IPS DF 6.9 (cell line): ENCODE measurements at places on chromosomes 7 and 10.
A peak's percentile ranks its signal among the peaks of the same experiment; 100 is the strongest.

- DNase-seq, result no peak
Observed at GRCh38 chr7:66310620-66311019, 105.5 kb downstream of the TPST1 start.

GRCh38 chr7:5700391-5700985 is 81.0 kb downstream of the RNF216 start:
- no peak for DNase-seq

GRCh38 chr7:24979470-24979862 is 512 bp downstream of the OSBPL3 start:
- no peak for DNase-seq

DNA sequence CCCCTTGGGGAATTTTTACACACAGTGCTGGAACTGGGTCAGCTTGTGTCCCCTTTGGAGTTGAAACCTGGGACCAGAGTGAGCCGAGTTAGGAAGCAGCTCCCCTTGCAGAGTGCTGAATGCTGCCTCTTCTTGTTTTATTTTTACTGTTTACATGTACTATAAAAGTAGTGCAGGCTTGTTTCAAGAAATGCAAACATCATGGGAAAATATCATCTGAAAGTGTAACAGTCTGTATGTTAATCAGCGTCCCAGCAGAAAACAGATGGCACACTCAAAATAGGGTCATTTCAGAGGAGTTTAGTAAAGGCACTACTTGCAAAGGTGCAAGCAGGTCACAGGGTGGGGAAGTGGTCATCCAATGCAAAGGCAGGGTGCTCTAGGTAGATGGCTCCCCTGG is 30.1 kb downstream of the CXCL12 start:
- no peak for DNase-seq

DNA sequence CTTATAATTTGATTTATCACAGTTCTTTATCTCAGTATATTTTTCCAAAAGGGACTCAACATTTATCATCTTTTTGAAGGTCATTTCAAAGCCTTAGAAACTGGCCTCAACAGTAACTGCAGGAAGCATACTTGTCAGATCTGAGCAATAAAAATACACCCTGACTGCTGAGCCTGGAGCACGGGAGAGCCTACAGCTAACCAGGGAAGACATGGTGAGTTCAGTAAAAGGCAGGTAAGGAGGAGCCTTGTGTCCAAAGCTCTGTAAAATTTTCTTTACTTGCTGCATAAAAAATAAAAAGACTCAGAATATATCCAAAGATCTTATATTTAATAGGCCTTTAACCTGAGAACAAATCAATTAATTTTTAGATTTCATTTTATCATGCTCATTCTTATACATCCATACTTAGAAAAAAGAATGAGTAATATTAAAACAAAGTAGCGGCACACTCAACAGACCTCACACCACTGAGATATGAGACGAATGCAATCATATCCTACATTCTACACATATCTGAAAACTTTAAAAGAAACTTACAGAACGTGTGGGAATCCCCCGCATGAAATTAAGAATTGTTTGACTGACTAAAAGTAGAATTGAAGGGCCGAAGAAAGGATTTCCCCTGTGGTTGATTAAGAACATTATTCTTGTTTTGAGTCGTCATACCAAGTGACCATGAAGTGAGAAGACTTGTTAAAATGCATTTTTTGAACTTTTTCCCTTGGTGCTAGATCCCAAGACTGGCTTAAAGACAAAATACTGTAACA is 296.4 kb upstream of the MKLN1 start:
- DNase-seq, result no peak

- DNase-seq, result no peak
Observed at GRCh38 chr7:101823096-101823495, 5.7 kb downstream of the CUX1 start.

GRCh38 chr10:66535439-66535838 is 390.4 kb upstream of the LRRTM3 start:
- DNase-seq, result no peak

DNA sequence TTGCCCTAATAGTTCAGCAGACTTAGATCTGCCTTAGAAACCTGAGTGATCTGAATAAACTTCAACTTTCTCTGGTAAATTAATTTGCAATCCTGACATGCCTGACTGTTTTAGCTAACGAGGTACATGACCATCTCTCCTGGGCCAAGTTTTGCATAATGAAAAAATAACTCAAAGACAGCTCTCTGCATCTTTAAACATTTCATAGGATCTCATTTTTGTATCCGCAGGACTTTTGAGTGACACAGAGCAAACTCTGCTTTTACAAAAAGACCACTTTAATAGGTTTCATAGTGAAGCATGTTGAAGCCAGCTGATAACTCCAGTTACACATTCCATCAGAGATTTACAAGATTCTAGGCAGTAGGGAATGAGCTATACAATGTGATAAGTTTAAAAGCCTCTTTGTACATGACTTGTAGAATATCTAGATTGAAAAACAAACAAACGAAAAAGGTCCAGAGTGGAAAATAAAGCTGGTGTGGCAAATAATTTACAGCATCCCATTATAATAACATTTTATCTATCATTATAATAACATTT is 2.1 kb downstream of the PRKG1 start:
- DNase-seq, result no peak

- no peak for DNase-seq
Observed at GRCh38 chr10:46525177-46525823, 31.2 kb downstream of the GPRIN2 start.

DNA sequence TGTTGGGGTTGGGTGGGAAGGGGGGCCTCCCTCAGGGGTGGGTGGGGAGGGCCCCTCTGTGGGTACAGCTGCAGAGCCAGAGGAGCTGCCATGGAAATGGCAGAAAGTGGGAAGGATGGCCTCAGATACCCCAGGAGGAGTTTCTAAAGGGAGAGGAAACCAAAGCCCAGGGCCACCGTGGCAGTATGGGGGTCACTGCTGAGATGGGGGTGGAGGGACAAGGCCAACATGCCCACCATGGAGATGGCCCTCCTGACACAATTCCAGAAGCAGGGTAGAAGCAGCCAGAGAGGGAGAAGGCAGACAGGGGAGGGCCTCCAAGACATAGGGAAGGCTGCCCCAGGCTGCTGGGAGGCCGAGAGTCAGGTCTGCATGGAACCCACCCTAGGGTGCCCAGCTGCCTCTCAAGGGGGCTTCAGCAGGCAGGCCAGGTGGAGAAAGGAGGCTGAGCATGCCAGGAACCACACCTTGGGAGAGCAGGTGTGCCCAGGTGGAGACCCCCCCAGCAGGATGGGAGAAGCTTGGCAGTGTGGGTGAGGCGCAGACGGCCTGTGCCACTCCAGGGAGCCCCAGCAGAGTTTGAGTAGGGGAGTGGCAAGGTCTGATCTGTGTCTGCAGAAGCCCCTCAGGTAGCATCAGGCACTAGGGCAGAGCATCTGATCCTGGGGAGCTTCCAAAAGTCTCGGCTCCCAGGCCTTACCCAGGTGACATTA is 146.8 kb downstream of the ARHGAP22 start:
- DNase-seq, result no peak

DNA sequence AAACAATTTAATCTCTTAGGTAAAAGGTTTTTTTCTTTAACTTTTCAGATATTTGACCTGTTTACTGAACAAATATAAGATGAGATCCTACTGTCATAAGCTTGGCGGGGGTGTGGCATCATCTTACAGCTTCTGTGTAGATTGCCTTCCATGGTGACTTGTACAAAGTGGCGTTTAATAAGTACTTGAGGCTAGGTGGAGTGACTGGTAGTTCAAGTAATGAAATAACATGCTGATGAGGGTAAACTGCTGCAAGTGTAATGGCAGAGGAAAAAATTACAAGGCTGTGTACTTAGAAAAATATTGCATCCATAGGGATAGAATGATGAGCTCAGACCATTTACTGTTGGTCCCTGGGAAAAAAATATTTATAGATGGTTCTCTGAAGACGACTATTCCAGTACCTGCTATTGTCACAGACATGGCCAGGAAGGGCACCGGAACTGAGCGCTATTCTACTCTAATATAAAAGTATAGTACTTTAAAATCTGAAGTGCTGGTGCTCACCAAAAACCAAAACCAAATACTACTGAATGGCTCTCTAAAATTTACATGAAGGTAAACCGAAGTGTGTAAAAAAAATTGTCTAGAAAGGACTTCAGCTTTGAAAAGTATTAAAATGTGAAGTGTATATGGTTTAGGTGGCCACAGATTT is 42.4 kb downstream of the DNAH11 start:
- no peak for DNase-seq

- DNase-seq, result no peak
Observed at GRCh38 chr7:131950758-131951157, 394.3 kb upstream of the PODXL start.

- DNase-seq, result no peak
Observed at GRCh38 chr7:10076660-10077300, 896.9 kb upstream of the PHF14 start.

GRCh38 chr10:61970182-61971002 is 68.9 kb downstream of the ARID5B start:
- DNase-seq, result no peak

DNA sequence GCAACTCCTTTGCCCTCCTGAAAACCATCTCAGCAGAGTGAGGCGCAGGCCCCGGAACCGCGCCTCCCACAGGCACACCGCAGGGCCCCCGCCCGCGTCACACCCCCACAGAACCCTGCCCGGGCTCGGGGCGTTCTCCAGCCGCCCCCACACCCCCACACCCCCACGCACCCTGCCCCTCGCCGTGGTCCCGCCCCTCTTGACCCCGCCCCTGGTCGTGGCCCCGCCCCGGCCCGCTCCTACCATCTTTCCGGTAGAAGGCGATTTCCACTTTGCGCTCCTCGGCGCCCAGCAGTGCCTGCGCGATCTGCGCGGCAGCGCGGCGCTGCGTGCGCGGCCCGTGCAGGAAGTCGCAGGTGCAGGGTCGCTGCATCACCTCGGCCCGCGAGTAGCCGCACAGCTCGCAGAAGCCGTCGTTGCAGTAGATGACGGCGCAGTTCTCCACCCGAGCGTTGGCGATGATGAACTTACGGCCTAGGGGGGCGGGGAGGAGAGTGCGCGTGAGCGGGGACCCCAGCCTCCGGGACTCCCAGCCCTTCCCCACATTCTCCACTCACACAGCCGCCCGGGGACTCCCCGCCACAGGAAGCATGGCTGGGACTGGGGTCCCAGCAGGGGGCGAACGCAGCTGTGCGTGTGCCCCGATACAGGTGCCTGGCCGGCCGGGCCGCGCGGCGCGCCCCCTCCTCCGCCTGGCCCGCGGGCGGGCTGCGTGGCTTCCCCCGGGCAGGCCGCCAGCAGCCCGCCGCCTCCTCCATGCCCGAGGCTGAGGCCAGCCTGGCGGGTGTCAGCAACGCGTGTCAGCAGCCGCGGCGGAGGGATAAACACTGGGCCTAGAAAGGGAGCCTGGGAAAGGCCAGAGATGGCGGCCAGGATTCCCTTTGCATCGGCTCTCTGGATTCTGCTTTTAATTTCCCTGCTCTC is 3.4 kb downstream of the KCNH2 start:
- no peak for DNase-seq

- peak; percentile 27 for DNase-seq
Observed at GRCh38 chr10:104028146-104028545, 57.5 kb downstream of the COL17A1 start.
